SW480 (cell line): ENCODE measurements at places on chromosomes 2 and 18.
A peak's percentile ranks its signal among the peaks of the same experiment; 100 is the strongest.

GRCh38 chr2:110848071-110848470 lies 115.7 kb downstream of the ACOXL start:
- no peak for DNase-seq

- no peak for DNase-seq
These were observed 343.4 kb upstream of the HS6ST1 start for GRCh38 chr2:128662051-128662471.

- DNase-seq, result no peak
These were observed 10.9 kb downstream of the PGAP1 start for GRCh38 chr2:196915507-196916189.

GRCh38 chr2:133819906-133820305 lies 251.6 kb upstream of the NCKAP5 start:
- no peak for DNase-seq

GRCh38 chr2:100826494-100826893 lies 6.6 kb downstream of the NPAS2 start:
- no peak for DNase-seq

GRCh38 chr2:32011485-32011960 lies 715 bp upstream of the MEMO1 start:
- no peak for DNase-seq

DNA sequence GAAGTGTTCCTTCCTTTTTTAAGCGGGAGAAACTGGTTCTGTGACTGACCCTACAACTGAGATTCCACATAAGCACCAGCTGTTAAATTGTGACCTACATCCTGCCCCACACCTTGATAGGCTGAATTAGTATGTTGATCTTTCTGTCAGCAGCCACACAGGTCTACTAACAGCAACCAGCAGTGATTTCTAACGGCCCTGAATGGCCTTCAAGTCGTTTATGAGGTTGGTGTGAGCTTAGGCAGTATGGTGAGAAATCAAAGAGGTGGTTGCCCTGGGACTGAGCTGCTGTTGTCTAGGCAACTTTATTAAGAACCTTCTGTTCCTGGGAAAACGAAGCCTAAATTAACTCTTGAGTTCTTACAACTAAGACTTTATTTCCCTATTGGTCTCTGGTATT lies 197.2 kb upstream of the FSHR start:
- DNase-seq, result no peak

GRCh38 chr2:98771721-98772524 lies 41.0 kb upstream of the MGAT4A start:
- DNase-seq, result no peak

DNA sequence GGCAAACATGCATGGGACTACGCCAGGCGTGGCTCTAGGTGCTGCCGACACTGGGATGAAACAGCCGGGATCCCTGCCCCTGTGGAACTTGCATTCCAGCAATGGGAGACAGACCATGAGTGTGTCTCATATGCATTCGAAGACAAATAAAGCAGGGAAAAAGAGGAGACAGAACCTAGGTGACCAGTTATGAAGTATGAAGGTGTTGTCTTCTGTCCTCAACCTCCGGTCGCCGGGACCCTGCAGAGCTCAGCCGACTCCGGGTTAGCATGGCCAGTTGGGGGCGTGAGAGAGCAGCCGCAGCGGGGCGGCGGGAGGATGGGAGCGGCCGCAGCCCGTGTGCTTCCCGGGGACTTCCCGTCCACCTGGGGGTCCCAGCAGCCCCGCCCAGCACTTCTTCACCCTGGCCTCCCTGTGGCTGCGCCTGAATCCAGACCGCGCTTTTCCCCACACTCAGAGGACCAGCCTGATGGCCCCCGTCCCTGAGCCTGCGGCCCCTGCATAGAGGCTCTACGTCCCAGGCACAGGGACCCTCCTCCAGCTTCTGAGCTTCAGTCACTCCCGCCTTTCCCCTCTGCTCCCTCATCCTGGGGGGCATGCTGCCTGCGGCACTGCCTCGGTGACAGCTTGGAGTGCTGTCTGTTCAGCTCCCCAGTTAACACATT lies 11.4 kb downstream of the ID2 start:
- peak; percentile 41 for DNase-seq

DNA sequence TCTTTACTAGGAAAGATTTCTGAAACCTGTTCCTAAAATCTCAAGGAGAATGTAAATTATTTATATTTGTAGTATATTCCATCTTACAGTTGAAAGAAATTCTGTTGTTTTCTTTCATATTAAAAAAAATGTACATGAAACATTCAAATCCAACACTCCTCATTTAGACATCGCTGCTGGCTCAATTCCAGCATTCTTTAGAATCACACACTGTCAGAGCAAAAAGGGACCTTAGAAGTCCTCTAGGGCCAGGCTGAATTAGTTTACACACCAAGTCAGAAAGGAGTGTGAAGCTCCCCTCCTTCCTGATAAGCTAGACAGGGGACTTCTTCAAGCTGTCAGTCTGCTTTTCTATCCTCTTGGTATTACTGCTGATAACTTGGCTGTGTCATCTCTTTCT lies 158.6 kb upstream of the LTBP1 start:
- DNase-seq, result no peak

- DNase-seq, result peak; percentile 50
These were observed 1.3 kb downstream of the TANC1 start for GRCh38 chr2:158969715-158970240.

GRCh38 chr18:44358402-44358801 lies 322.3 kb upstream of the SETBP1 start:
- no peak for DNase-seq

DNA sequence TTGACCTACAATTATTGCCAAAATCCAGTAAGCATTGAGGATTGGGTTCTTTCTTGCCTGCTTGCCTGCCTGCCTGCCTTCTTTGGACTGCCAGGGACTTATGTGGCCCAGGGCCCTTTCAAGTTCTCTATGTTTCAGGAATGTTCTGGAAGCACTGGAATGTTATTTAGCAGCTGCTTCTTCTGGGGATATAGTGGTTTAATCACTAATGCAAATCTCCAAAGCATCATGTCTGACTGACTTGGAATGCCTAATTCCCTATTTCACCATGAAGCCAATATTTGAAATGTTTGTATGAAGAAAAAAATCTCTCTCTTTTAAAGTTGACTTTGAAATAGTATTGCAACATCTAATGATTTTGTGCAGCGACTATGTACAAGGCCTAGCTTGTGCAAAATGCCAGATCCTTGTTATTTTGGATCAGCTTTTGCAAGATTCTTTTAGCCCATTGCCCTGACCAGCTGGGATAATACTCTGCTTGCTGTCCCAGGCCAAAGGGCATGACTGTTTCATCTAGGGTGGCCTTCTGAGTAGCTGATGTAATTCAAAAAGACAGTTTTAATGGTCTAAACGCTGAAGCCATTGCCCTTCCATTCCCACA lies 204.6 kb downstream of the RND3 start:
- no peak for DNase-seq

DNA sequence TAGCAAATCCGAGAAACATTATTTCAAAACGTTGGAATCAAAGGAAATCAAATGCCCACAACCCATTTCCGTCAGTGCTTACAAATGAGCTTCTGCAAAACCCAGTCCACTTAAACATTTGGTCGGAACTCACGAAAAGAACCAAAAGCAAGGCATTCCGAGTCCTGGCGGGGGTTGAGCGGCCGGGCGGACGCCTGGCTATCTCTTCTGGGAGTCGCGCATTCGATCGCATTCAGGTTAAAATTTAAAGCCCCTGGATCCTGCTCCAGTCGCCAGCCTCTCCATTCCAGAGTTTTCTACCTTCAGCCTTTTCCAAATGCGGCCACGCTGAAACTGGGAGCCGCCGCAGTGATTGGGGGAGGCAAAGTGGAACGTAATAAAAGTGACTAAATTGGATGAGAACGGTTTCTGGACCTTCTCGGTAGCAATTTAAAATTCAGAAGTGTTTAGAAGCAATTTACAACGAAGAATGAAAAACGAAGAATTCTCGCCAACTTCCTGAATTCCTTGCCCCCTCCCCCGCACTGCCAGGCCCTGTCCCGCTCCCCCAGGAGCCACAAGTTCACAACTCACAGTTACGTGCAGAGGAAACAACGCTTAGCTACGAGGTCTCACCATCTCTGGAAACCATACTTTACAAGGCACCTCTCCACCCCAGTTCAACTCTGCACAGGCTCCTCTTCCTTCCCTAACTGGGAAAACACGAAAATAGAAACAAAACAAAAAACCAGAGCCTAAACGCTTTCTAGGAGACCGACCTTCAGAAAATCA lies 1.7 kb upstream of the GATA6 start:
- DNase-seq, result peak; percentile 37

- no peak for DNase-seq
These were observed 92.3 kb downstream of the KCTD1 start for GRCh38 chr18:26456070-26456491.
